ENCODE measurements at places on chromosomes 4 and X.

GRCh38 chr4:182421753-182422152 is 178.6 kb downstream of the TENM3 start:
- DNase-seq = no peak

DNA sequence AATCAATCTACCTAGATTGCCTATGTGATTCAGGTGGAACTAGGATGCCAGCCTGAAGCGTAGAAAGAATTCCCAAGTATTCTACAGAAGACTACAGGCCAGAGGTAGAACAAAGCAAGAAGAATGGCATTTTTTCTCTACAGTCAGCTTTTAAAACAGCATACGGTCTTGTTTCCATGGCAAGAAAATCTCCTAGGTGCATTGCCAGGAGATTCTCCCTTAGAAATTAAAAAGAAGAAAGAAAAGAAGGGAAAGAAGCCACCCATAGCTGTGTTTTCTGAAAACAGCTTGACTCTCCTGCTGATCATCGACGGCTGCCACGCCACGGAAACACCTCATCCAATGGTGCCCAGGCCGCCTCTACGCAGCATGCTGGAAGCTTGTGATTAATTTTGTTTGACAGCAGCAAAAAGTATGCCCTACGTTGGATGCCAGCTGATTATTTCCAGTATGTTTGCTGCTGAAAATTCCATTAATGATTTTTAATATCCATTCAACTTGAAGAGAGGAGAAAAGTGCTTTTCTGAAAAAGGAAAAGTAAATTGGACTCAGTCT is 24.1 kb downstream of the ANK2 start:
- DNase-seq = no peak

DNA sequence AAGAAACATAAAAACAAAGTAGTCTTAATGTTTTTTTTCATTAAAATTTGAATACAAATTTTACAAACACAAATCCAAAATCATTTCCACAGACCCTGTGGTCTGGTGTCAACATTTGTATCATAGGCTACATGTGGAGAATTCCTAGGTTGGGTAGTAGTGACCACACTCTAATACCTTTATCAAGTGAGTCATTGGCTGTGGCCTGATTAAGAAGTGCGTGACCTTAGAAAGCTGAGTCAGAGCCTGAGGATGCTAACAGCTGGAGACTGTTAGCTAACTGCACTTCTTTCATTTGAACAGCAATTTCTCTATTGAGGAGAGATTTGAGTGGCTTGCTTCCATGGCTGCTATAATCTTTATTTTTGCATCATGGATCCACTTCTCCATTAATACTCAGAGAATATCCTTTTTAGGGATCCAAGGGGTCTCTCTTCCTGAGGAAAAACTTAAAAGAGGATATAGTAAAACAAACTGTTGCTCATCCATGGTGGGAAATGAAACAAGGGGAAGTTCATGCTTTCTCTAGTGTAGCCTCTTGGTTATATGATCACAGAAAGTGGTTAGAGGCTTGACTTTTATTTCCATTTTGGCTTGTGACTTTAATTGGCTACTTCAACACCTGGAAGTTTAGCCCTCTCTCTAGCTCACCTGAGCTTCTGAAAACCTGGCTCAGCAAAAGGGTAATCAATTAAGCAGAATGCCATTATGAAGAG is 335.8 kb downstream of the PABPC4L start:
- peak; percentile 38 for DNase-seq

GRCh38 chr4:114479595-114479994 is 119.0 kb upstream of the UGT8 start:
- no peak for DNase-seq

- no peak for DNase-seq
Observed at GRCh38 chr4:73844345-73844744, 7.9 kb downstream of the CXCL6 start.

DNA sequence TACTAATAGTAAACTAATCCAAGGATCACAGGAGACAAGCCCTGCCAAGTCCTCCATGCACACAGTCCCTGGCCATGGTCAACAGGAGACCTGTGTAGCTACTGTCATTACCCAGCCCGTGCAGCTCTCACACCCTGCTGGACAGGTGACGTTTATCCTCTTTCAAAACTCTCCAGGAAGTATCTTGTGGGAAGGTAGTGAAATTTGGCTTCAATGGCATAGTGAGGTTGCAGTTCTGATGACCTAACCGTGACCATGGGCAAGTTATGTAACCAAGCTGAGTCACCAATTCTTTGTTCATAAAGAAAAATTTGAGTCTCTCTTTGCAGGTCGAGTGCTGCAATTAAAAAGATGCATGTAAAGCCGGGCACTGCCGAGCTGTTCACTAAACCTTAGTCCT is 11.3 kb upstream of the SLC2A9 start:
- no peak for DNase-seq

DNA sequence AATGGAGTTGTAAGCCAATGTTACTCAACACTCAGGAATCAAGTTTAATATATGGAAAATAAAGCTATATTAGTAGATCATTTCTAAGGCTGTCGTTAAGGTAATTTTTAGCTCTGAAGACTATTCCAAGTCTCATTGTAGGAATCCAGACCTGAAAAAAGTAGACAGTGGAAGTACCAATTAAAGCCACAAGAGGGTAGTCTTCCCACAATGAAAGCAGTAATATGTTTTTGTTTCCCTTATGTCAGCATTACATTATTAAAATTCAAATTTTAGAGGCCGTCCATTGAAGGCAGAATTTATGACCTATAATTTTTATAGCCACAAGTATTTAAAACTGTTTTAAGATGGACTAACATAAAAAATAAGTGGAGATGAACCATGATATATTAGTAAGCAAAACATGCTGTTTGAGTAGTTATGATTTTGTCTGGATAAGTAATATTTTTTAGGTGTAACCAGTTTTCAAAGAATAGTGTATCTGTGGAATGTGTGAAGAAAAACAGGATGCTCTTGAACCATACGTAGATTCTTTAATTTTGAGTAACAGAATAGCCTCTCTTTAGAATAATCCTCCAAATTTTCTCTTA is 372.6 kb upstream of the TECRL start:
- DNase-seq = peak; percentile 44

- DNase-seq = no peak
Observed at GRCh38 chrX:148223361-148223760, 242.2 kb downstream of the FMR1NB start.

DNA sequence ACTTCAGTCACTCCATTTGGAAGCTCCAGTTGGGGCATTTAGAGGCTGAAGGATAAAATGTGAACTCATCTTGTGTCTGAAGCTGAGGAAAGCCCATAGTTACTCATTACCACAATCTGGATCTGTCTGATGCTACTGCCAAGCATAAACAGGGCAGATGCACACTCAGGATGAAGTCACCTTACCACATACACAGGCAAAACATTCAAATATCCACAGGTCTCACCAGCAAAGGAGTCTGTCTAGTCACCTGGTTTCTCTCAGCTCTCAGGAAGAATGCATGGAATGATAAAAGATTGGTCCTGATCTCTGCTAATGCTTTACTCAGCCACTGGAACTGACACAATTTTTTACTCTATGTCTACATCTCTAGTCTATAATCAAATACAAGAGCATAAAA is 13.0 kb upstream of the ODAPH start:
- DNase-seq = no peak

DNA sequence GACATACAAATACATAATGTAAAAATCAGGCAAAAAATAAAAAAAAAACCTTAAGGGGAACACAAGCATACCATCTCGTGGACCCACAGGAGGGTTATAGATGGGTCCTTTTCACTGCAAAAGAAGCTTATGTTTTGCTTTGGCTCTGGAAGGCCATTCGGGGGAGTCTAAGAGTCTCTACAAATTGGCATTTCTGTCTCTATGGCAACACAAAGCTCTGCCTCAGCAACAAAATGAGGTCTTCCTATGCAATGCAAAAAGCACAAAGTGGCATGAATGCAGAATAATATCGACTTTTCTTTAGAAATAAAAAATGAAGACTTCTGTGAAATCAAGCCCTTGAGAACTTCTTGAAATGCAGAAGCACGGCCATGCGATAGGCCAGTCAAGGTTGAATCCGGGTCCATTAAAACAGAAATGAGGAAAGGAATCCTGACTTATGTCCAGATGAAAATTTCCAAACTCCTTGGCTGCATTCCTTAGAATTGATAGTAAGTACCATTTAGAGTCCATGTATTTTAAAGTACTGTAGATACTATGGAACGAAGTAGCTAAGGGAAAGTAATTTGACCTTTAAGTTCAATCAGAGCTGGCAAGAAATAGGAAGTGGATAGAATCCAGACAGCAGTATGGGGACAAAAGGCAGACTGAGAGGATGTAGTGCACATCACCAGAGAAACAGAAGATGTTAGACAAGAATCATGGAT is 63.7 kb upstream of the PDLIM3 start:
- no peak for DNase-seq

DNA sequence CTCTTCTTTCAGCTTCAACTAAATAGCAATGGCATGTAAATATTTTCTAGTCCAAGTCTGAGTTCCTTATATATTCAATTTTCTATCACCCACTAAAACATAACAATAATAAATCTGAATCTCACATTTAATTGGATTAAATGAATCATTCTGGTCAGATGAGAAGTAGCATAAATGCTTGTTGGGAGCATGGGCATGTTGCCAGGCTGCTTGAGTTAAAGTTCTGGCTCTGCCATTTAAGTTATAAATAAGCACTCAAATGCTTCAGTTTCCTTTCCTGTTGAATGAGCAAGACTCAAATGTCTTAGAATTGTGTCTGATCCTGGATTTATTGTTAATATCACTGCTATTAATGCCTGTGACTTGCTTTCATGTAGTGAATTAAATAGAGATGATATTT is 496.3 kb downstream of the STPG2 start:
- DNase-seq = peak; percentile 8

GRCh38 chr4:177128306-177128705 is 181.4 kb upstream of the NEIL3 start:
- DNase-seq = no peak

DNA sequence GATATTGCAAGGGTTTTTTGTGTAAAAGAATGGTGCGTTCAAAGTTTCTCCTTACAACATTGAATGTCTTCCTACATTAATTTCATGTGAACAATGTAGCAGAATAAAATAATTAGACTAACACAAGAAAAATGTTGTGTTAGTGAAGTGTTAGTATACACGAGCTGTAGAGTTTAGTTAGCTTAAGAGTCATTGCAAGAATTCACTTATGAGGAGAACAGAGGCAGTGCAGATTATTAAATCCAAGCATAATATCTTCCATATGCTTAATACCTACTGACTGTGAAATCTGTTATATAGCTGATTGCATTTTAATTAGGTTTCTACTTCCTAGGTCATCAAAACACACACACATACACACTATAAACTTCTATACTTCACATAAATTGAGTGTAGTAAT is 959.0 kb downstream of the FAT4 start:
- DNase-seq = no peak

- no peak for DNase-seq
Observed at GRCh38 chr4:81494031-81494431, 22.3 kb upstream of the RASGEF1B start.

- DNase-seq = peak; percentile 90
Observed at GRCh38 chrX:119817130-119817690, 25.8 kb upstream of the RPL39 start.

GRCh38 chr4:98689507-98690174 is 31.2 kb upstream of the TSPAN5 start:
- no peak for DNase-seq

DNA sequence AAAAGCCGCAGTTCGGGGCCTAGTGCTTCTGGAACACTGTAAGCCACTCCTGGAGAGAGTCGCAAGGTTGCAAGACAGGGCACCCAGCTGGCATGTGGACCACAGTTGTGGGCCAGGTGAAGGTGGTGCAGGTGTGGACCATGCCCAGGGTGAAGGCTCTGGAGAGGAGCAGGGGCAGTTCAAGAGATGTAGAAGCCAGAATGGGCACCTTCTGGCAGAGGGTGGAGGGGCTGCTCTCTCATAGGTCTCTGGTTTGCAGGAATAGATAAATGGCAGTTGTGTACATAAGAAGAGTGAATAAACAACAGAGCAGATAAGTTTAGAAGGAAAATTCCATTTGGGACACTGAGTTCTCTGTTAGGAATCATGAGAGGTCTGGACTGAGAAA is 38.6 kb downstream of the TNIP3 start:
- DNase-seq = no peak

DNA sequence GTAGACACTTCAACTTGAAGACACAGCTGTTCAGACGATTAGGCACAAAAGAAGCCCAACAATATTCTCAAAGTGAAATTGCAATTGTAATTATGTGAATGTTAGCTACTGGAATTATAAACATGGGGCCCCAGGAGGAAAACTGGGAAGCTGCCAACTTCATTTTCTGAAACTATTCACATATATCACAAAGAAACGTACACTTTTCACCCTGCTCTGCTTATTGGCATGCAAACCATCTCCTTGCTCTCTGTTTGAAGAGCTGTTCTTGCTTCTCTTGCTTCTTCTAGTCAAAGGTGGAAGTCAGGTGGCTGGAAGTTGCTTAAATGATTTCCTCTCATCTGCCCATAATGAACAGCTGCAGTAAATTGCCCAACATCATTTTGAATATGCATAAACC is 320.1 kb downstream of the CFAP299 start:
- DNase-seq = no peak

DNA sequence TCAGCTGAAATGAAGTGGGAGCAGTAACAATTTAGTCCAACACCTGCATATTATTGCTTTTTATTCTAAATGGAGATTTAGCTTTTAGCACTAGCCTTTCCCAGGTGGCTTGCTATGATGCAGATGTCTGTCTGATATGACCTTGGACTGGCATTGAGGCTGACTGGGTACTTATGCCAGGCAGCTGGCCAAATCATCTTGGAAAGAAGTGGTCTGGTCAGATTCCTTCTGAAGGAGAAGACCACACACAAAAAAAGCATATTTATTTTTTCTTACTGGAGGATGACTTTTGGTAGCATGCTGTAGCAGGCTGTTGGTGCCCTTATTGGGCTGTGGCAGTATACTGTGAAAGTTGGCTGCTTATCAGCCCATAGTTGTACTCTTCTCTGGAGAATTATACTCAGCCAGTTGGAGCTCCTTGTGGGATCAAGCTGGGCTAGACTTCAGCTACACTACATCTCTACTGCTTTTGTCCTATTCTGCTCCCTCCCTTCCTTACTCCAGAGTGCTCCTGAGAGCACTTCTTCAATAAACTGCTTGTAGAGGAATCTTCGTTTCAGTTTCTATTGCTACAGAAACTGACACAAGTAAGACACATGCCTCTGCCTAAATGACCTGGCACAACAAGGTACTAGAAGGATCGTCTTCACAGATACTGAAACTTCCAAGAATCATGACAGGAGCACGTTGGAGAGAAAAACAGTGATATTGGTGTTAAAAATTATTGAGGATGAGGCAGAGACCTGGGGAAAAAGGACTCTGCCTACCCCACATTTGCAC is 196.8 kb upstream of the RPS6KA3 start:
- DNase-seq = no peak

Measured in NCI-H82 (cell line).